ENCODE measurements at places on chromosomes 5 and 9.

DNA sequence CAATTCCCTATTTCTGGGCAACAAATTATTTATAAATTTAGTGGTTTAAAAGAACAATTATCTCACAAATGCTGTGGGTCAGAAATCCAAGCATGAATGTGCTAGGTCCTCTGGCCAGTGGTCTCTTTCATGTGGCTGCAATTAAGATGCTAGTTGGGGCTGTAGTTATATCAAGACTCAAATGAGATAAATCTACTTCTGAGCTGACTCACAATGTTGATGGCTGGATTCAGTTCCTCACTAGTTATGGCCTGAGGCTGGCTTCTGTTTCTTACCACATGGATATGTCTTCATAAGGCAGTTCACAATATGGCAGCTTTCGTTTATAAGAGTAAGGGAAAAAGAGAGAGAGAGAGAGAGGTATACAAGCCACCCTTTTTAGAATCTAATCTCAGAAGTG lies 717.0 kb downstream of the PRELID2 start:
- no peak for DNase-seq

GRCh38 chr9:123322273-123323195 lies 33.5 kb upstream of the CRB2 start:
- DNase-seq = peak; percentile 26

DNA sequence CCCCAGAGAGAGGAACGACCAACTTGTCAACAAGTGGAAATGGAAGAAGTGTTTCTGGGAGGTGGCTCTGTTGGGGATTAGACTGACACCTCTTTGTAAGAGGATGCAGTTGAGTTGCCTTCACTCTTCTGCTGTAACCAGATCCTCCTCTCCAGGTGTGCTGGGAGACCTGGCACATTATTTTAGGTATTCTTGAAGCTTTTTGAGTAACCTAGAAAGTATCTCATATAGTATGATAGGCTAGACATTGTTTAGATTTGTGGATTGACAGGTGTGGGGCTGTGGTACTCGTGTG lies 21.6 kb downstream of the SNX30 start:
- DNase-seq = no peak

- DNase-seq = no peak
Observed at GRCh38 chr5:107668154-107669095, 2.3 kb downstream of the EFNA5 start.

- no peak for DNase-seq
Observed at GRCh38 chr5:134547579-134547978, 22.1 kb downstream of the JADE2 start.

DNA sequence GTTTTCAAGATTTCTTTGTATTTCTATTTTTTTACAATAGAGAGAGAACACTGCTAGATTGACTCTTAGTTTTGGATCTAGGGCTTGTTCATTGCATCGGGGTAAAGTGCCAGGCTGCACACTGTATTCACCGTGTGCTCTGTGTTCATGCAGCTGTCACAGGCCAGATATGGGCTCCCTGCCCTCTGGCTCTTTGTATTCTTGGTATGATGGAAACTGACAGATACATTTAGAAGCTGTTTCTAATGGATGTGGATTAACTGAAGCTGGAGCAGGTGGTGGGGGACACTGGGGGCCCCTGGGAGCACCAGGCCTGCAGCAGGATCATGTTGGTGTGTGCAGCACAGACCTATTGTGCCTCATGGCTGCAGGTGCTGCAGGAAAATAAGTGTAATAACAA lies 28.0 kb downstream of the SLC36A1 start:
- no peak for DNase-seq

- DNase-seq = no peak
Observed at GRCh38 chr5:58407042-58407719, 52.7 kb downstream of the PLK2 start.

- no peak for DNase-seq
Observed at GRCh38 chr9:127344368-127345000, 52.5 kb upstream of the SLC2A8 start.

DNA sequence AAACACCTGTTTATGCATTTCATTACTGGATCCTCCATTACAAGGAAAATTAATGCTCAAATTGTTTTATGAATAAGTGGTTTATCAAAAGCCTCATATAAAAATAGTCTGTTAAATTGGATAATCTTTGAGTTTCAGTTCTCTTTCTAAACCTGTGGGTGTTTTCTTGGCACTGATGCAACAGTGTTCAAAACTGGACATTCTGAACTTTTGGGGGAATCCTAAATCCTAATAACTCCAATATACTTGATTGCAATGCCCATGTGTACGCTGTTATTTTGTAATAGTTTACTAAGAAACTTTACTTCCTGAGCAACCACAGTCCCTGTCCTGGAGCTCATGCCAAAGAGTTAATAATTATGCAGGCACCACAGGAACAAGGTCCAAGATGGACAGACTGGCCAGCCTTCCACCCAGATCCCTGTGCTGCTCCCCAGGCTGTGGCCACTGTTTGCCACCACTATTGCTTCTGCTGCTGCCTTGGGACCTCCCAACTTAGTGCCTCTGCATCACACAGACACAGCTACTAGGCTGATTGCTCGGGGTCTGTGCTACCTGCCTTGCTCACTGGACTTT lies 14.0 kb downstream of the IRGM start:
- DNase-seq = no peak

DNA sequence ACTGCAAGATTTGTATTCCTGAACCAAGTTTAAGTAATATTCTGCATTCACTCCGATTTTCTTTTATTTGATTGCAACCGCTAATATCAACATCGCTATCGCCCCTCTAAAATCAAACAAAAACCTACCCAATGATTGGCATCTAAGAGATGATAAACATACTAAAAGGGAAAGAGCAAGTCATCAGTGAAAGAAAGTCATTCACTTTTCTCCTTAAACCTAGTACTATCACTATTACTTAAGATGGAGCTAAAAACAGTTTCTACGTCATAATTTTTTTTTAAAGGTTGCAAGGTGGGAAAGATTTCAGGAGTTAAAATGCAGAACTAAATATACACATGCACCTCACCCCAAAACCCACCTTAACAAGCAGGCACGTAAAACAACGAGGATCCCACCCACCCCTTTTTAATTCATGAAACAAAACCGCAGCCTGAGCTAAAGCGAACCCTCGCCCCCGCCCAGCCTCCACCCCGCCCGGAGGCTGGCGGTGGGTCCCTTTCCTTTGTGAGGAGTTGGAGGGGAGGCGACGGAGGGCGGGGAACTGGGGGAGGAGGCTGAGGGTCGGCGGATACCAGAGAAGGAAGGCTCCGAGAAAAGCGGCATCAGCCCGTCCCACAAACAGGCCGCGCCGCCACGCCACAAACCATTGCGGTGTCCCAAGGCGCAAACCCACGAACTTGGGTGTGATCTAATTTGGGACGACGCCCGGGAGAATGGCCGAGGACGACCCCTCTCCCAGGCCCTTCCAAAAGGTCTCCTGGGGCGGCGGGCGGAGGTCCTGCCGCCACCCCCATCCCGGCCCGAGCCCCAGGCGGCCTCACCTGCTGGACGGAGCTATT lies 861 bp downstream of the UBQLN1 start:
- peak; percentile 32 for DNase-seq

DNA sequence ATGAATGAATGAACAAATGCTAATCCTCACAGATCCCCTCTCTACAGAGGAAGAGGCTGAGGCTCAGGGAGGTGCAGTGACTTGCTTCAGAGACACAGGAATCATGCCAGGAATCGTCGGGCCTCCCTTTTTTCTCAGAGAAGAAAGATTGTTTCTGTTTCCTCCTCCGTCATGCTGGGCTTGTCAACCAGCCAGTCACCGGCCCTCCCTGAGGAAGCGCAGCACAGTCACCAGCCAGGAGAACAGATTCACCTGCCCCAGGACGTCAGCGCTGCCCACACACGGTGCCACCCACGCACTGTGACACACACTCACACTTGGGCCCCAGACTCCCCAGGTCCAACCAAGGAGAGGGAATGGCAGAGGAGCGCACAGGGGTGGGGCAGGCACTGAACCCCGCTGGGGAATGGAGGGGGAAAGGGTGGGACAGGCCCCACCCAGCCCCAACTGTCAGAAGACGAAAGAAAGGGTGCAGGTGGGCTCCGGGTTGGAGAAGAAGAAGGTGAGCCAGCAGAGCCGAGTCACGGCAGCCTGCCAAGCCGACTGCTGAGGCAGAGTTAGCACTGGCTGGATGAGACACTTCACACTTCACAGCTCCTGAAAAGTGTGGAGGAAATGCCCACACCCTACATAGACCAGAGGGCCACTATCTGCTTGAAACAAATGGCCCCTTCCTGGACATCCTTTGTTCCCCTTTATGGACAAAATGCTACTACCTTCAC lies 13.8 kb upstream of the ERGIC1 start:
- DNase-seq = no peak

GRCh38 chr9:71213633-71214032 lies 92.2 kb upstream of the TRPM3 start:
- DNase-seq = no peak

DNA sequence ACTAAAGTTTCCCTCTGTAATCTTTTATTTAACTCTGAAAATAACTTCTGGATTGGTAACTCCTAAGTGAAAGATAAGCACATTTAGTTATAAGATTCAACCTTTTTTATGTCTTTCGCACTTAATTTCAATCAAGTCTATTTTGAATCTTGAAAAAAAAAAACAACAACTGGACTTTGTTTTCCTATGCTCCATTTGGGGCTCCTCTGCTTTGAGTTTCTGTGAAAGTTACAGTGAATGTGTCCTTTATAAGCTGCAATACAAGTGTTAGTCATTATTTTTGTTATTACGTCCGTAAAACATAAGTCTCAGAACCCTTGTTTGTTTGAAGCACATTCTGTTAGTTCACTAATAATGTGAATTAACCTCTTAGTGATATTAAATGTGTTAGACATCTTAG lies 276.8 kb downstream of the ADAMTS6 start:
- DNase-seq = no peak

GRCh38 chr5:3451961-3452360 lies 143.7 kb upstream of the IRX1 start:
- DNase-seq = no peak

- DNase-seq = no peak
Observed at GRCh38 chr5:42876375-42876844, 64.7 kb upstream of the SELENOP start.

DNA sequence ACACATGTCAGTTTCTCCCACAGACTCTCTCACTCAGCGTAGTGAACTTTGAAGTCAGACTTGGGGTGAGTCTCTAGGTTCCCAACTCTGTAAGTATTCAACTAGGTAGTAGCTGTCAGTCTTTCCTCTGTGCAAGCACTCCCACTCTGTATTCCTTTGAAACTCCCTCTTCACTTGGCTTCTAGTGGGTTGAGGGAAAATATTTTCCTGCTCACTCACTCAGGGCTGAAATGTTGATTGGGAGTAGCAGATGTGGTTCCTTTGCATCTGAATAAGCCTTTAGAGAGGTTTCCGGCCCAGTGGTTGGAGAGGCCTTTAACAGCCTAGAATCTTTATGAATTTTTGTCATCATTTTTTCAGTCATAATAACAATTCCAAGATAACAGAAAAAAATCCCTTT lies 18.1 kb upstream of the ARRDC3 start:
- no peak for DNase-seq

DNA sequence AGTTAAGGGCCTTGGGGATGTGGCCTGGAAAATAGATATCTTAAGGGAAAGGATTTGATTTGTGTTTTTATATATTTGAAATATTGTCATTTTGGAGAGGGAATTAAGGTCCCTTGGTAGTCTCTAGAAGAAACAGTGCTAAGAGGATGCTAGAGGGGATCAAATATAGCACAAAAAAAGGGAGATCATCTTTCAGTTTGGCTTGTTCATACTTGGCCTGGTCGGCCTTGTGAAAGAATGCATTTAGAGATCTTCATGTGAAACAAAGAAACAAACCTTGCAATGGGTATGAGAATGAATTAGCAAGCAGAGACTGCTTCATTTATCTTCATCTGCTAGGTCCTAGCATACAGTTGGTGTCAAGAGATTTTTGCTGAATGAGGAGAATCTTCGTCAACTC lies 15.0 kb downstream of the DMRT2 start:
- no peak for DNase-seq

DNA sequence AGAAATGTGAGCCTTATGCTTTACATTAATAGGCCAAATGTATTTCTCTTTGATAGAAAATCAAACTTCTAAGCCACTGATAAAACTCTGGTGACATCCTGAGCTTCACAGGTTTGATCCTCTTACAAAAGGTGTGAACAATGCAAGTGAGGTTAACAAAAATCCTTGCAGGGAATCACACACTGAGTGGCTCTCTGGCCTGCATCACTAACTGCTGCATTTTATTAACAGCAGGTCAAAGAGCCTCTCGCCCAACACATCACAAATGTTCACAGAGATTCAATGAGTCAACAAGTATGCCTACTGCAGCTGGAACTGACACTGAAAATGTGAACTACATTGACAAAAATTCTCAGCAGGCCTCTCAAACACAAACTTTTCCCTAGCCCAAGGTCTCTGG lies 122.3 kb downstream of the SEMA5A start:
- no peak for DNase-seq

- no peak for DNase-seq
Observed at GRCh38 chr5:131373265-131373664, 109.4 kb downstream of the CDC42SE2 start.
